Hindlimb muscle (tissue), 1 donor: ENCODE measurements at places on chromosomes 4 and X. TPM values are rescaled to one million over a fixed set of nuclear protein-coding genes. Genes with fewer than 3 reads are reported as not detected.

- DNase-seq: peak; percentile 32
Measured at GRCh38 chrX:67288156-67288555, 255.7 kb upstream of the AR start.

The STPG2 gene
- polyA plus RNA-seq: not detected

- no peak for DNase-seq
Measured at GRCh38 chr4:77002321-77003107, 53.0 kb downstream of the SEPTIN11 start.

The SCD5 gene
- polyA plus RNA-seq: 9.9 TPM

The GPAT3 gene
- 18.5 TPM for polyA plus RNA-seq
